ENCODE measurements at places on chromosomes 2 and 18. TPM values are rescaled to one million over a fixed set of nuclear protein-coding genes. Genes with fewer than 3 reads are reported as not detected.

Gene B3GNT7
- 2.4 TPM for polyA plus RNA-seq

Gene COLEC11
- 34.6 TPM for polyA plus RNA-seq

Gene TXNDC2
- polyA plus RNA-seq: not detected

Gene LMAN2L
- polyA plus RNA-seq: 25.3 TPM

Gene TMEM247
- polyA plus RNA-seq: not detected

Gene ACVR1
- 16.3 TPM for polyA plus RNA-seq

Gene MALL
- 9.7 TPM for polyA plus RNA-seq

Gene SLC4A5
- 1.1 TPM for polyA plus RNA-seq

Gene CDH2
- 6.3 TPM for polyA plus RNA-seq

Gene KCNK3
- 2.1 TPM for polyA plus RNA-seq

Gene MC4R
- not detected for polyA plus RNA-seq

Gene CPLX4
- not detected for polyA plus RNA-seq

Gene TACR1
- polyA plus RNA-seq: 0.49 TPM

Gene GKN1
- polyA plus RNA-seq: not detected

Gene CRYGC
- not detected for polyA plus RNA-seq

Gene POTEC
- polyA plus RNA-seq: not detected

Gene LRATD1
- 4.2 TPM for polyA plus RNA-seq

Gene DNAJC5G
- not detected for polyA plus RNA-seq

Gene IWS1
- 29.8 TPM for polyA plus RNA-seq

Gene RAB17
- polyA plus RNA-seq: 151 TPM

Gene CCDC68
- 2.6 TPM for polyA plus RNA-seq

Gene AKAIN1
- polyA plus RNA-seq: not detected

Gene NPHP1
- polyA plus RNA-seq: 18.3 TPM

Gene ABCG5
- not detected for polyA plus RNA-seq
